Renal pelvis (tissue), 12 donors: ENCODE measurements at places on chromosomes 12 and 14. TPM values are rescaled to one million over a fixed set of nuclear protein-coding genes. Genes with fewer than 3 reads are reported as not detected.

Gene P2RX2
- polyA plus RNA-seq = 1.6 TPM

Gene GLIPR1L1
- 0.65 TPM for polyA plus RNA-seq

Gene IL22
- not detected for polyA plus RNA-seq

Gene LRRIQ1
- polyA plus RNA-seq = 30.3 TPM

Gene PPP1R36
- 1.1 TPM for polyA plus RNA-seq

Gene RDH12
- 1.2 TPM for polyA plus RNA-seq

Gene CLEC1B
- polyA plus RNA-seq = 0.86 TPM

Gene TAS2R19
- 1.6 TPM for polyA plus RNA-seq

Gene KRT77
- not detected for polyA plus RNA-seq

Gene NUDT4
- 103 TPM for polyA plus RNA-seq

DNA sequence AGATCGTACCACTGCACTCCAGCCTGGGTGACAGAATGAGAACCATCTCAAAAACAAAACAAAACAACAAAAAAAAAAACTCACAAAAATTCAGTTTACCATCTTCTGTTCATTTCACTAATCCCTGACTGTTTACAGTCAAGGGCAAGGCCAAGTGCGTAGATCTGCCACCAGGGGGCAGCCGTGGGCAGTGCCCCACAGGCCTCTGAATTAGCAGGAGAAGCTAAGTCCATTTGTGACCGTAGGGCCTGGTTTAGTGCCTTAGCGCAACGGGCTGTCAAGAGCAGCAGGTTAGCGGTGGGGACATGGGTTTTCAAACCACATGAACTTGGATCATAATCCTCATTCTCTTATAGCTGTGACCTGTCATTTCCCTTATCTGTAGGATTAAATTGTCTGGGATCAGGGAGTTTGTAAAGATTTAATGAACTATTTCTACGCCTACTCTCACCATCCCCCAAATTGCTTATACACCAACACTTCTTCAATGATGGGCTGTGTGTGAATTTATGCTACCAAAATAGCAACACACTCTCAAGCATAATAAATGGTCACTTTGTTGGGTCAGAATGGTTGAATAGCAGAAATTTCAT is 49.0 kb downstream of the KCTD10 start:
- peak; percentile 73 for DNase-seq

GRCh38 chr14:82694820-82695219 is 1161.2 kb upstream of the SEL1L start:
- DNase-seq = no peak

DNA sequence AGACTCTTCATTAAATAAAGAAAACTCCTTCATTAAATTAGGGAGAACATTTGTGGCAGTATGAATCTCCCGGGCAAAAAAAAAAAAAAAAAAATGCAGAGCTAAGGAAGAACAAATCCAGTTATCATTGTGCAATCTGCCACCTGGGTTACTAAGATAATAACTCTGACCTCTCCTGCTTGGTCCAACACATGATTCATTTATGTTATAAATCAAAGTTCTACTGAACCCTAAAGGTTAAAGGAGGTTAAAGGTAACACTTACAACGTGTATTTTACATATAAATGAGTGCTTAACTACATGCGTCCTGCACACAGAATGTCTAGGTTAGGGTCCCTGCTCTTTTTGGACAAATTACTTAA is 4.2 kb downstream of the TGFB3 start:
- no peak for DNase-seq

- DNase-seq = no peak
Observed at GRCh38 chr12:93552427-93552826, 20.0 kb upstream of the SOCS2 start.

- no peak for DNase-seq
Observed at GRCh38 chr12:104464899-104465298, 8.2 kb downstream of the CHST11 start.

DNA sequence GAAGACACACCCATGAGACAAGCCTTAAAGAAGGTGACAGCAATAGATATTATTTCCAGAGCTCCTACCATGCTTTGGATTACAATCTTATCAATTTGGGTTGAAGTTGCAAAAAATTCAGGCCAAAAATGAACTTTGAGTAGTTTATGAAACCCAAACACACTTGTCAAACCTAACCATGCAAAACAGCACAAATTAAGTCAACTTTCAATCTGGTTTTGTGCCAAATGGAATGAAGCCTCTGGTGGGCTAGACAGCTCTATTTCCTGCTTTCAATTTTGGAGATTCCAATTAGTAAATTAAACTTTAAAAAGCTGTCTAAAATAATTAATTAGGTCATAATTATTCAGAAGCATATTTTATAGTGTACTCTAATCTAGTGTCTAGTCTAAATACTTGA is 203.4 kb downstream of the SYT1 start:
- DNase-seq = no peak

GRCh38 chr14:64509036-64509435 is 4.5 kb downstream of the ZBTB1 start:
- DNase-seq = no peak

DNA sequence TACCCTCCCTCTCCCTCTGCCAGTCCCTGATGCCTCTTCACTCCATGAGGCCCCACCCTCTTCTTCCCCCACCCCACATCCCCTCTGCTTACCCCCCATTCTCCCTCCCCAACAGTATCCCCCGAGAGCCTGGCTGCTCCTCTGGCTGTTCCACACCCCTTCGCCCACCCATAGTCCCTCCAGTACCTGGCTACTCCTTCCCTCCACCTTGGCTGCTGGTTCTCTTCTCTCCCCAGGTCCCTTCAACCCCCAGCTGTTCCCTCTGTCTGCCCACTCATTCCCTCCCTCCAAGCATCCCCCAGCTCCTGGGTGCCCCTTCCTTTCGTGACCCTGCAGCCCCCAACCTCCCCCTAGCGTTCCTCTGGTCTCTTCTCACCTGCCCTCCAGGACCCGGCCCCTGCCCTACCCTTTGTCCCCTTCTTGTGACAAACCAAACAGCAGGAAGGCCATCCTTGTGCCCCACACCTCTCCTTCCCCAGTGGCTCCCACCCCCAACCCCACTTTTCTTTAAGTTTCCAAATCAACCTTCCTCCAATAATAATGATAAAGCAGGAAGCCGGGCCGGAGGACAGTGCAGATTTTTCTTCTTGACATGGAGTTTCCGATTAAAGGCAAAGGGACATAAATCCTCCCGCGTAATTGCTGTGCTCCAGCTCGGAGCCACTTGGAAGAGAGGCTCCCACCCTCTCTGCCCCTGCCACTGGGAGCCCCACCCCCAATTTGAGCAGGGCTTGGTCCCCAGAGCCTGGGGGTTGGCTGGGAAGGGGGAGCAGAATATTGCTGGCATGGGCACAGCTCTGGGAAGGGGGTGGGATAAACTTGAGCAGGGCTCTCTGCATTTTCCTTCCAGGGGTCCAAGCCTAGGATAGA is 40.0 kb downstream of the SMUG1 start:
- peak; percentile 62 for DNase-seq

GRCh38 chr14:51118993-51119392 is 24.1 kb upstream of the TRIM9 start:
- no peak for DNase-seq

DNA sequence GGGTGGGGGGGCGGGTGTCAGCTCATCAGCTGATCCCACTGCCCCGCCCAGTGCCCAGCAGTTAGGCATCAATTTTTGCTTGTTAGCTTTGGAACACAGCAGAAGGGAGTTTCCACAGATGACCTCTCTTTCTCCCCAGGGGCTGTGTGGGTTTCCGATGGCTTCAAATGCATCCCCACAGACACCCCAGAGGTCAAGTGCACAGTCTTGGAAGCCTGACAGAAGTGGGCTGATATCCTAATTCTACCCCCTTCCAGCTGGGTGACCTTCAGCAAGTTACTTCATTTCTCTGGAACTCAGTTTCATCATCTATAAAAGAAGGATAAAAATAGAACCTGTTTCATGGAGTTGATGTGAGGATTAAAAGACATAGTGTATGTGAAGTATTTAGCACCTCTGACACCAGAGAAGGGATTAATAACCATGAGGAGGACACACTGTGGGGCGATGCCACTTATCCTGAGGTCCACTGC is 22.0 kb downstream of the TTC9 start:
- no peak for DNase-seq

GRCh38 chr14:68819260-68819691 is 26.4 kb upstream of the ZFP36L1 start:
- DNase-seq = peak; percentile 41

- DNase-seq = no peak
Observed at GRCh38 chr12:2960390-2960956, 1.3 kb downstream of the TEAD4 start.

- peak; percentile 39 for DNase-seq
Observed at GRCh38 chr12:68495336-68496070, 115.2 kb upstream of the RAP1B start.

- peak; percentile 93 for DNase-seq
Observed at GRCh38 chr14:52131640-52132320, 62.9 kb upstream of the NID2 start.

DNA sequence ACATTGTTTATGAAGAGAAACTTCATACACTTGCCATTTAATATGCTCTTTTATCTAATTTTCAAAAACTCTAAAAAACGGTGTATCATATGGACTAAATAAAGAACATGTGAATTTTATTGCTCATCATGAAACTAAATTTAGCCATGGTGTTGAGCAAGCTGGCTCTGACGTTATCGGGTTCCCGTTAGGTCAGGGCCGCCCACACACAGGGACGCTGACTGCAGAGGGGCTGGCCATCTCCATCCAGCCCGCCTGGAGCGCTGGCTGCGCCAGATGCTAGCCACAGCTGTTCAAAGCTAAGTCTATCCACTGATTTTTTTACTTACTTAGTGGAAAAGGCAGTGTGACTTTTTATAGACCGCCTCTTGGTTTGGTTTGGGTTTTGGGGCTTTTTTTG is 36.5 kb upstream of the DYNC1H1 start:
- peak; percentile 67 for DNase-seq

DNA sequence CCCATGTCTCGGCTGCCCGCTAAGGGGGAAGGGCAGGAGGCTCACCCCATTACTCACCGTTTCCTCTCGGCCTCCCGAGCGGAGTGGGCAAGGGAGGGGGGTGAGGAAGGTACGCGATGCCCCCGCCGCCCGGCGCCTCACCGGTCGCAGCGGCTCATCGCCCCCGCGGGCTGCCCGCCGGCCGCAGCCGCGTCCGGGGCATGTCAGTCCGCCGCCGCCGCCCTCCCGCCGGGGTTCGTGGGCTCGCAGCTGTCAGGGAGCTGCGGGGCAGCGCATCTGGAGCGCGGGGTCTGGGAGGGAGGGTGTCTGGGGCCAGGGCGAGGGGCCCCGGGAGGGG is 461 bp downstream of the SLC8A3 start:
- DNase-seq = peak; percentile 11

DNA sequence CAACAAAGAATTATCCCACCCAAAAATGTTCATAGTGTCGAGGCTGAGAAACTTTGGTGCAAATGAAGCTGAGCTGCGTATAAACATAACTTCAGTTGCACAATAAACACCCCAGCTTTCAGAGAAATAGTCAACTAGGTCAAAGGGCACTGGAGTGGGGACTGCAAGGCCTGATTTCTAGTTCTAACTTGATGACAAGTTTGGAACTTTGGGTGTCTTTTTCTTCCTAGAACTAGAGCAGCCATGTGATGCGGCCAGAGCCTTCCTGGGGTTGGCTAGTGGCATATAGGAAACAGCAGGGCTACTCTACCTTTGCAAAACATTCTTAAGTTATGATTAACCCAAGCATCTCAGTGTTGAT is 298.4 kb upstream of the AMIGO2 start:
- DNase-seq = no peak

- DNase-seq = no peak
Observed at GRCh38 chr12:53949631-53950436, 4.9 kb upstream of the HOXC12 start.

DNA sequence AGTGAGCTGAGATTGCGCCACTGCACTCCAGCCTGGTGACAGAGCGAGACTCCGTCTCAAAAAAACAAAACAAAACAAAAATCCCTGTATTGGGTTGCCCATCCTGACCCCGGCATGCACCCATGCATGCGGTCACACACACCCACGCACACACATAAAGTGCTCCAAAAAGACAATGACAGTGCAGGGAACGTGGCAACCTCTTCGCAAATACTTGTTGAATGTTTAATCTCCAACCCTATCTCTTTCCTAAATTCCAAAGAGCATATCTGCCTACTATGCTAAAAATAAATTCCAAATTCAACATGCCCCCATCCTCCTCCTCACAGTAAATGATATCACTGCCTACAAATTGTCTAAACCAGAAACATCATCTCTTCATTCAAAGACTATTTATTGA is 13.5 kb downstream of the SLC7A7 start:
- DNase-seq = no peak

- DNase-seq = no peak
Observed at GRCh38 chr12:122473543-122474323, 27.0 kb downstream of the ZCCHC8 start.

- DNase-seq = no peak
Observed at GRCh38 chr12:57813971-57814772, 4.4 kb downstream of the AVIL start.

DNA sequence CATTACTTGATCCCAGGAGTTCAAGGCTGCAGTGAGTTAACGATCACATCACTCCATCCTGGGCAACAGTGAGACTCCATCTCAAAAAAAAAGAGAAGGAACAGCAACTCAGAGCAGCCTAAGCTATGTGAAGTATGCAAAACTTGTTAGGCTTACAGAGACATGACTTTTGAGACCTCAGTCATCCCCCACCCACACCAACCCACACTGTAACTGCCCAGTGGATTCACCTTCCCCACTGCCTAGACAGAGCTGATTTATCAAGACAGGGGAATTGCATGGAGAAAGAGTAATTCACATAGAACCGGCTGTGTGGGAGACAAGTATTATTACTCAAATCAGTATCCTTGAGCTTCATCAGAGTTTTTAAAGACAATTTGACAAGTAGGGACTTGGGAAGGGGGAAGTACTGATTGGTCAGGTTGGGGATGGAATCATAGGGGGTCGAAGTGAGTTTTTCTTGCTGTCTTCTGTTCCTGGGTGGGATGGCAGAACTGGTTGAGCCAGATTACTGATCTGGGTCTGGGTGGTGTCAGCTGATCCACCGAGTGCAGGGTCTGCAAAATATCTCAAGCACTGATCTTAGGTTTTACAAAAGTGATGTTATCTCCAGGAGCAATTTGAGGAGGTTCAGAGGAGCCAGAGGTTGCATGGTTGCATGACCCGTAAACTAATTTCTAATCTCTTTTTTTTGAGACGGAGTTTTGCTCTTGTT is 6.2 kb upstream of the WDR89 start:
- DNase-seq = no peak

- DNase-seq = peak; percentile 31
Observed at GRCh38 chr14:89618330-89618708, 201.3 kb upstream of the FOXN3 start.

- no peak for DNase-seq
Observed at GRCh38 chr14:46686652-46687051, 35.1 kb upstream of the RPL10L start.

DNA sequence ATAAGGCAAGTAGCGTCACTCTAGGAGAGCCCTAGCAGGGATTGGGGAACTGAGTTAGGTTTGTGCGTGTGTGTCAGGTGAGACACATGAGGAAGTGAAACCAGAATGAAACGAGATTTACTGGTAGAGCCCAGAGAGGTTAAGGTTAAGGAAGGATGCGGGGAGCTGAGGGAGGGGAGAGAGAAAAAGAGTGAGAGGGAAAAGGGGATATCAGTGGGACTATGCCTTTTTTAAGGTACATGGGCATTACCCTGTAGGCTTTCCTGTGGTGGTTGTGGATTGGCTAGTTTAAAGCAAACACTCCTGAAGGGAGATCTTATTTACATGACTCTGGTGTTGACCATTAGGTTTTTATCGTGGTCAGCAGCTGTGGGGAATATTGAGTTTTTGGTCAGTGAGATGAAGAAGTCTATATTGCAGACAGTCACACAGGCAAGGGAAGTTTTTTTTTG is 13.9 kb downstream of the ZDHHC17 start:
- no peak for DNase-seq
